ENCODE measurements at places on chromosomes 13 and 19.

DNA sequence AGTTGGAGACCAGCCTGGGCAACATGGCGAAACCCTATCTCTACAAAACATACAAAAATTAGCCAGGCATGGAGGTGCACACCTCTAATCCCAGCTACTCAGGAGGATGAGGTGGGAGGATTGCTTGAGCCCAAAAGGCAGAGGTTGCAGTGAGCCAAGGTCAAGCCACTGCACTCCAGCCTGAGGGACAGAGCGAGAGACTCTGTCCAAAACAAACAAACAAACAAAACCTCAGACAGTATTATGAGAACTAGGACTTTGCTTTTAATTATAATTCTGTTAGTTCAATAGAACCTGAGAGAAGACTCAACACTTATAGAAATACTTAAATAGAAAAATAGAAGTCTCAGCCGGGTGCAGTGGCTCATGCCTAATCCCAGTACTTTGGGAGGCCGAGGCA, 31.1 kb upstream of the TPM4 start:
- no peak for DNase-seq

GRCh38 chr19:5068233-5069072, 99.5 kb downstream of the KDM4B start:
- no peak for DNase-seq

DNA sequence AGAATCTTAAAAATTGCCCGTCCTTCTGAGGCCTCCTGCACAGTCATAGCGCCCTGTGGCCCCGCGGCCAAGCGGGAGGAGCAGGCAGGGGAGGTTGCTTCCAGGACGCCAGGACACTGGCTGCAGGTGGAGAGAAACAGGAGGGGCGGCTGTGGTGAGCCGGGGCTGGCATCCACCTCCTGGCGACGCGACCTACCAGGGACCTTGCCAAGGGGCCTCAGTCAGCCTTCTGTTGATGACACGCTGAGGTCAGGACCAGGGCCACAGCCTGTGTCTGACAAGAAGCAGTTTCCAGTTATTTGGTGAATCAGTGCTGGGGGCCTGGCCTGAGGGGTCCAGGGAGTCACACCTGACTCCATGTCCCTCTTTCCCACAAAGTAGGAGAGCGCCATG, 13.3 kb upstream of the MKNK2 start:
- DNase-seq, result no peak

DNA sequence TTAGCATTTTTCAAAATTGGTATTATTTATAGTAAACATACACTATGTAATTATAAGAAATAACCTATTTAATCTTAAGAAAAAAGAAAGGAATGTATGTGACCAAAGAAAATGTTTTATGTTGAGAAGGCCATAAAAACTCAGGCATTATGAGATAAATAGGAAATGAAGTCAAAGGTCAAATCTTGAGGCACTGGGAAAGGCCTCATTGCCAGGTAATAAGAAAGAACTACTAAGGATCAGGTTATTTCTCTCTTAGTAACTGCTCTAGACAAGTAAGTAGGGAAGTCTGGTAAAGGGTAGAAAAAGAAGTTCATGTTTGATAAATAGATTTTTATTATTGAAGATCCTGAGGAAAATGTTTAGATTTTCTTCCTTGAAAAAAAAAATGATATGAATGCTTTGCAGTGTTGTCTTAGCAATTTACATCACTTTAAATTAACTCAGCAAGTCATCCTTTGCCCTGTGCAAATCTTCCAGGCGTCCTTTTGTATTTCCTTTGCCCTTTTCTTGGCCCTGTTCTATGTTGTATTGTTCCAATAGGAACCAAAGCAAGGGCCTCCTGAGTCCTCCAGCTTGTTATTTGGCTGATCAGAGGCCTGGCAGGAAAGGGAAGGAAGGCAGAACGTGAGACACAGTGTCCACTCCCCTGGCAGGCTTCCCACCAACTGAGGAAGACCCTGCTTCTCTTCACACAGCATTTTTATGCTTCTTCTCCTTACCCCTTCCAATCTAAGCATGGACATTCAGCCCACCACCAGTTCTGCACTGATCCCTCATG, 260.4 kb upstream of the MIR17HG start:
- no peak for DNase-seq

- no peak for DNase-seq
These were observed 731 bp downstream of the MAG start for GRCh38 chr19:35292421-35293362.

DNA sequence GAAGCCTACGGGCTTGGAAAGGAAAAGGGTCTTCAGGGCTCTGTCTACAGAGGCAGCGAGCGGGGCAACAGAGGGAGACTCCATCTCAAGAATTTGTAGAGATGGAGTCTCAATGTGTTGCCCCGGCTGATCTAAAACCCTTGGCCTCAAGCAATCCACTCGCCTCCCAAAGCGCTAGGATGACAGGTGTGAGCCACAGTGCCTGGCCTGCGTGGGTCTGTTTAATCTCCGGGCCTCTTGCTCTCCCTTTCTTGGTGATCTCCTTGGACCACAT, 8.1 kb downstream of the RPS9 start:
- no peak for DNase-seq

DNA sequence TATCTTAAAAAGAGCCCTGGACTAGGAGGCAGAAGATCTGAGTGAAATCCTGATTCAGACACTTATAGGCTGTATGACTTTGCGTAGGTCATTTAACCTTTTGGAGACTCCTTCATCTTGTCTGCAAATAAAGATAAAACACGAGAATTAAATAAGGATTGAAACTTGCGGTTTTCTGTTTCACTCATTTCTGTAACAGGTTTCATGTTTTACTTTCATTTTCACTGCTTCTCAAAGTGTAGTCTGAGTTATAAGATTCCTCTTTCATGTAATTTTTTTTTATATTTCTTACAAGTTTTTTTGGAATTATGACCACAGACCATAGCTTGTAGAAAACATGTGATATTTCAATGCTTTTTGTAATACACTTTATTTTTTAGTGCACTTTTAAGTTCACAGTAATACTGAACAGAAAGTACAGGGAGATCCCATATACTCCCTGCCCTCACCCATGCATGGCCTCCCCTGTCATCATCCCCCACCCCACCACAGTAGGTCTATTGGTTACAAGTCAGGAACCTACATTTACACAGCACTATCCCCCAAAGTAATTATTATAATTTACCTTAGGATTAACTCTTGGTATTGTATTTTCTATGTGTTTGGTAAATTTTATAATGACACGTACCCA, 174.6 kb downstream of the ITGBL1 start:
- no peak for DNase-seq

DNA sequence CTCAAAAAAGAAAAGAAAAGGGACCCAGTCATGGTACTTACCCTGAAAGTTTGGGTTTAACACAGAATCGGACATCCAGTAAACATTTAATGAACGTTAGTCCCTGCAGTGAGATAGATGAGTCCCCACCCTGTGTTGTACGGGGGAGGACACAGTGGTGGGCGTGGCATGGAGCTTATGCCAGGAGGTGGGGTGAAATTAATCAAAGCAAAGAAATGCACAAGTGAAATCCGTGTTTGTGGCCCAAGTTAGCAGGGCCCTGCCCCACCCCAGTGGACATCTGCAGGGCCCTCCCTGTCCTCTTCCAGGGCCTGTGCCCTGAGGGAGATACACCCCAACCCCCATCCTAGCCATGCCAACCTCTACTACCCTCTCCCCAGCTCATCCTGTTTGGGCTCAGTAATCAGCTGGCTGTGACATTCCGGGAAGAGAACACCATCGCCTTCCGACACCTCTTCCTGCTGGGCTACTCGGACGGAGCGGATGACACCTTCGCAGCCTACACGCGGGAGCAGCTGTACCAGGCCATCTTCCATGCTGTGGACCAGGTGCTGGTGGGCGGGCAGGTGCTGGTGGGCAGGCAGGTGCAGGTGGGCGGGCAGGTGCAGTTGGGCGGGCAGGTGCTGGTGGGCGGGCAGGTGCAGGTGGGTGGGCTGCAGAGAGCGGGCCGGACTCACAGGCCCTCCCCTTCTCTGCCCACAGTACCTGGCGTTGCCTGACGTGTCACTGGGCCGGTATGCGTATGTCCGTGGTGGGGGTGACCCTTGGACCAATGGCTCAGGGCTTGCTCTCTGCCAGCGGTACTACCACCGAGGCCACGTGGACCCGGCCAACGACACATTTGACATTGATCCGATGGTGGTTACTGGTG, 3.9 kb downstream of the MCOLN1 start:
- no peak for DNase-seq

DNA sequence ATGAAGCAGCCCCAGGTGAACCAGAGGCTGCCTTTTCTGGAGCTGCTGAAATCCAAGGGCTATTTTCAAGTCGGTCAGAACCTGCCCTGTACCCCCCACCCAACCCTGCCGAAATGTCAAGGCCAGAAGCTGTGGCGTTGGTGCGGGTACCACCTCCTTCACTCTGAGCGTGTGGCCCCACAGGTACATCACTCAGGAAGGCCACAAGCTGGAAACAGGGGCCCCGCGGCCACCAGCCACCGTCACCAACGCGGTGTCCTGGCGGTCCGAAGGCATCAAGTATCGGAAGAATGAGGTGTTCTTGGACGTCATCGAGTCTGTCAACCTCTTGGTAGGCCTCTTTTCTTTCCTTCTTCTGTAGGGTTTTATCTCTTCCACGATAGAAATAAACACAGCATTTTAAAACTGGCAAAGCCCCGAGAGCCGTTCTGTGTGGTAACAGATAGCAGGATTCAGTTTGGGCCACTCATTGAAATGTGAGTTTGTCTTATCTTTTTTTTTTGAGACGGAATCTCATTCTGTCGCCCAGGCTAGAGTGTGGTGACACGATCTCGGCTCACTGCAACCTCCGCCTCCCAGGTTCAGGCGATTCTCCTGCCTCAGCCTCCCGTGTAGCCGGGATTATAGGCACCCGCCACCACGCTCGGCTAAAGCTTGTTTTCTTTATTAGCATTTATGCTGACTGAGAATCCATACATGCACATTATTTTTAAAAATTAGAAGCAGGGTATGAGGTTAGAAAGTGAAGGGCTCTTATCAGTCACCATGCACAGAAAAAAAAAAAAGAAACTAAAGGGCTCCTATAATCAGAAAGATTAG, 11.3 kb downstream of the AP1M1 start:
- no peak for DNase-seq

GRCh38 chr13:99381766-99382165, 74.6 kb upstream of the GPR183 start:
- no peak for DNase-seq

- DNase-seq, result no peak
These were observed 347.5 kb downstream of the GPC5 start for GRCh38 chr13:91745967-91746366.

DNA sequence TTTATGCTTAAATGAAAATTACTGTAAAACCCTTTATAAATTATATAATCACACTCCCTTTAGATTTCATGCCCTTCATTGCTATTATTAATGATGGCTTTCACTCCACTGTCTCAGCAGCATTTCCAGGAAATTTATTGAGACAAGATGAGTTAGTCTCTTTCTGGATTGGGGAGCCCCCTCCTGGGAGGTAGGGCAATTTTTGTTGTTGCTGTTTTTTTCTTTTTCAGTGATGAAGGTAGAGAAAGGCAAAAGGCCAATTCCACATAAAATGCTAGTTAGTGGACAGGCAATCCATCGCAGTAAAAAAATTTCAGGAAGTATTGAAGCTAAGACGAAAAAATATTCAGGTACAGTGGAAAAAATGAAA, 80.2 kb downstream of the TEX26 start:
- no peak for DNase-seq

DNA sequence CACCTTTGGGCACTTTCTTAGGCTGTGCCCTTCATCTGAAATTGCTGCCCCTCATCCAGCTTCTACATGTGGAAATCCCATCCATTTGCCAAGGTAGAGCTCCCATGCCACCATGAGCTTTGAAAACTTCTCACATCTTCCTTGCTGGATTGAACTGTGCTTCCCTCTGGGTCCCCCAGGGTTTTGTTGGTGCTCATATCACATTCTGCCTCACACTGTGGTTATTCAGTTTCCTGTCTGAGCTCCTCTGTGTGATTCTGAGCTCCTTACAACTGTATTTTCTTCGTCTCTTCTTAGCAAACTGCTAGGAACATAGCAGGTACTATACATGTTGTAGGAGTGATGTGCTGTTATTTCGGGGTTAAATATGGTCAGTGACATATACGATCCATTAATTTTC, 74.9 kb upstream of the KL start:
- DNase-seq, result no peak

- DNase-seq, result no peak
These were observed 89.8 kb upstream of the LSM14A start for GRCh38 chr19:34082289-34083077.

DNA sequence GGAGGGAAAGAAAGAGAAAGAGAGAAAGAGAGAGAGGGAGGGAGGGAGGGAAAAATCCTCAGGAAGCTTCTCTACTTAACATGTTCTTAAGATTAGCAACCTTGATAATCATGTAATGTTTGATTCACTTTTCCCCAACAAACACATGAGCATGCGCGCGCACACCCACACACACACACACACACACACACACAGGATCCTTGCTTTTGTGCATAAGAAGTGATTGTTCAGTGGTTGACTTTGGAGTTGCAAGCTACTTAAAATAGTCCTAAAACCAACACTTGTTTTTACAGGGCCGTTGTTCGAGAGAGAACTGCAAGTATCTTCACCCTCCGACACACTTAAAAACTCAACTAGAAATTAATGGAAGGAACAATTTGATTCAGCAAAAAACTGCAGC, 100.0 kb upstream of the RAP2A start:
- no peak for DNase-seq

DNA sequence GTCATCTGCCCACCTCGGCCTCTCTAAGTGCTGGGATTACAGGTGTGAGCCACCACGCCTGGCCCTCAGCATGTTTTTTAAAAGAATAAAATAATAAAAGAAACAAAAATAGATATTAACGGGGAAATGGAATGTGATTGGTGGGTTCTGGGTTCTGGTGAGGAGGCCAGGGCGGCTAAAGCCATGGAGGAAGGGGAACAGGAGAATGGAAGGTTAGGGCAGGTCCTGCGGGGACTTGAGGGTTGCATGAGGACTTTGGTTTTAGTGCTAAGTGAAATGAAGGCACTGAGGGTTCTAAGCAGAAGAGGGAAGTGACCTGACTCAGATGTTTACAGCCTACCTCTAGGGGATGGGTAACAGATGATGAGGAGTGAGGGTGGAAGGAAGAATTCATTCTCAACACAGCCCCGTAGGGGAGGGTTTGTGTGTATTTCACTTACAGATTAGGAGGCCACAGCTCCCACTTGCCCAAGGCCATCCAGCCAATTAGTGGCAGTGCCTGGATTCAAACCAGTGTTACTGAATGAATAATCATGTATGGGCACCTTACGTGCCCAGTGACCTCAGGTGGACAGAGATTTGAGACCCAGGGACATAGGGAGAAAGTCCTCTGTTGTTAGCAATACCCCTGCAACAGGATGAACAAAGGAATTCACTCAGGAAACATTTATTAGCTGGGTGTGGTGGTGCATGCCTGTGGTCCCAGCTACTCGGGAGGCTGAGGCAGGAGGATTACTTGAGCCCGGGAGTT, 6.7 kb upstream of the MRPL4 start:
- no peak for DNase-seq

DNA sequence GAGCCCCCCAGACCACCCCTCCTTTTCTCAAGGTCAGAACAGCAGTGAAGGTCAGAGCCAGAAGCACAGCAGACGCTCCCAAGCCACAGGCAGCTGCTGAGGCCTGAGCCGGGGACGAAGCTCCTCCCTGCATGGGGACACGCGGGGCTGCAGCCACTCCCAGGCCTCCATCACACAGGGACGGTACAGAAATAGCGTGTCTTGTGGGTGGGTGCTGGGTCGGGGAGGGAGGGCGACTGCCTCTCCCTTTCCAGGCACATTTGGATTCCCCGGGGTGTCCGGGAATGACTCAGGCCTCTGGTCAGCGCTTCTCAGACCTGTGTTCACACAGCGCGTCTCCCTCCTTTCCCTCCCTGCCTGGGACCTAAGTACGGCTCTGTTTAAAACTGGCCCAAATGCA, 33.2 kb downstream of the RASA3 start:
- DNase-seq, result peak; percentile 37
